ENCODE measurements at places on chromosomes 1 and 21. TPM values are rescaled to one million over a fixed set of nuclear protein-coding genes. Genes with fewer than 3 reads are reported as not detected.

DNA sequence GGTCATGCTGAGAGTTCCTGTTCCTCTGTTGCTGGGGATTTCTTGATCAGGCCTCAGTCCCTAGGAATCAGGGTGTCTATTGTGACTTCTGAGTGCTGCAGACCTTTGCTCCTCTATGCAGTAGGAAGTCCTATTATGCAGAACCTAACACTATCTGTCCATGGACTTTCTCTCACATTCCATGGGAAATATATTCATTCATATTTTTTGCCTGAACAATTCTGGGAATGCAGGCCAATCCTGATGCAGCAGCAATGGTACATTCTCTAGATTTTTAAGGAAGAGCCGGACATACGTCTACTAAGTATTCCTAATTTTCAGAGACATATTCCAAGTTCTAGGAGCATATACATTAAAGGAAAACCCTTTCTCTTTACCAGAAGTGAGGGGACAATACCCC is 61.1 kb upstream of the C1orf87 start:
- no peak for DNase-seq

GRCh38 chr1:212621043-212621948 is 12.7 kb downstream of the ATF3 start:
- DNase-seq, result no peak

DNA sequence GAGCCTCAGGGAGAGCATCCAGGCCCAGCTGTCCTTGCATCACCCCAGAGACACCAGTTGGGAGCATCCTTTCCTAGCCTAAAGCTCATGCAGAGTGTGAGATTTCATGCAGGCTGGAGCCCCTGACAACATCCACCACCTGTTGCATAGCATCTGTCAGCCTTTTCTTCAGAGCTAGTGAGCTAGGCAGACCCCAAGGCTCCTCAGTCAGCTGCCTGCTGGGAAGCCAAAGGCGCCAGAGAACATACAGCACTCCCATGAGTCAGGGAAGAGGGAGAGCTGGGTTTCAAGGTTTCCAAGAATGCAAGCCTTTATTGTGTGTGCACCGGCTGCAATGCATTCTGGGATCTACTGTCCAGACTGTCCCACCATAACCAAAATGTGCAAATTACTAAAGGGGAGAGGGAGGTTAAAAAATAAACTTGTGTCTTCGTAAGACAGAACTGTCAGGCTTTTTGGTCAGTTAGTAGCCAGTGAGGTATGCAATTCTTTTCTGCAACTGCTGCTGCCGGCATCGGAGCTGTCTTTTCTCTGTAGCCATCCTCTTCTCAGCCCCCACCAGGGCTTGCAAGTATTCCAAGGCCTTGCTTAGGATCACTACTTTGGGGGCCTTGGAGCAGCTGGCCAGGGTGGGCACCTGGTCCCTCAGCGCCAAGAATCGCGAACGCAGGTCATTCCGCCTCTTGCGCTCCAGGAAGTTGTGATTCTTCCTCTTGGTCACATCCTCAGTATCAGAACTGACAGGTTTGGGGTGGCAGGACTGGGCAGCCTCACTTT is 4.6 kb downstream of the MYCL start:
- DNase-seq, result no peak

DNA sequence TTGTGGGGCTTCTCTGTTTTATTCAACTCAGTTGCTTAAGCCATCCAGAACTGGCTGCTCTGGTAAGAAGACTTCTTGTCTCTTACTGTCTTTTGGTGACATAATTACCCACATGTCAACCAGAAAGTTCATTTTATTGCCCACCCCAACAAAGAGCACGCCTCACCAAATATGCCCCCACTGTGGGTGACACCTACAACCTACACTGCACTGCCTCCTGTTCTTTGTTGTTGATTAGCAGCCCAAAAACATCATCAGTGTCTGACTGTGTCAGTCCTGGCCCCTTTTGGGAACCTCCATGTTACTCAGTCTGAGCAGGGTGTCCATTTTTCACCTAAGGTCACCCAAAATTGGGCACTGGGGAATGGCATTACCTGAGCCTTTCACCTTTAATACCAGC is 49.3 kb downstream of the ZNF678 start:
- DNase-seq, result no peak

- no peak for DNase-seq
Observed at GRCh38 chr1:177170756-177171535, at the start of gene BRINP2. Gene BRINP2 (plus strand): TSS chr1:177170958. CDS start chr1:177229877, 58,919 bp downstream.

GRCh38 chr1:151373196-151373595 is 691 bp upstream of the SELENBP1 start:
- no peak for DNase-seq

DNA sequence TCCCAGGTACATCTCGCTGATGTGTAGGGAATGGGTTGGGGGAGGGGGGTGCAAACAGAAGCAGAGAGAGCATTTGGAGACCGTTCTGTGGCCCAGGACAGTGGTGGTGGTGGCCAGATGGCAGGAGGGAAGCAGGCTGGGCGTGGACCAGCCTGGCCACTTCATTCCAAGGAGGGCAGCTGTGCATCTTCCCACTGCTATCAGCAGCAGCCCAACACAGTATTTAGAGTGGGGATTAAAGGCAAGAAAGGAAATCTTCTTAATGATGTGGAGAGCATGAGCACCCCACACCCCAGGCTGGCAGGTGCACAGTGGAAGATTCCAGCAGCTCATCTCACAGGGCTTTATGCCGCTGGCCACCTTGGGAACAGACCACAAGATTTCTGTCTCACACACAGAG is 198.7 kb downstream of the NPHP4 start:
- no peak for DNase-seq

DNA sequence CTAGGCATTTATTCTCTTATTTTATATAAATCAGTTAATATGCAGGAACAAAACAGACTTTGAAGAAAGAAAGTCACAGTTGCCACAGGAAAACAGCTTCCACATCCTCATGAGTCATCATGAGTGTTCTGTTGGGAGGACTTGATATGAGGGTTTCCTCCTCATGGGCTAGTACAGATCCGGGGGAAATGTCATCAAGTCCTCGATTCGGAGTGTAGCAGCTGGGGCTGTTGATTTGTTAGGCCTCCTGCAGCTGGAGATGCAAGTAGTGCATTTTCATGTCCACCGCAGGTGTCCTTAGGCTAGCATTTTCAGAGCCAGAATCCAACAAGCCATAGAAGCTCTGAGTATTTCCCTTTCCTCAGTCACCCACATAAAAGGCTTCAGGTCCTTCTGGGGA is 36.7 kb downstream of the ADAM30 start:
- no peak for DNase-seq

GRCh38 chr1:58975888-58976287 is 192.0 kb upstream of the JUN start:
- DNase-seq, result no peak

DNA sequence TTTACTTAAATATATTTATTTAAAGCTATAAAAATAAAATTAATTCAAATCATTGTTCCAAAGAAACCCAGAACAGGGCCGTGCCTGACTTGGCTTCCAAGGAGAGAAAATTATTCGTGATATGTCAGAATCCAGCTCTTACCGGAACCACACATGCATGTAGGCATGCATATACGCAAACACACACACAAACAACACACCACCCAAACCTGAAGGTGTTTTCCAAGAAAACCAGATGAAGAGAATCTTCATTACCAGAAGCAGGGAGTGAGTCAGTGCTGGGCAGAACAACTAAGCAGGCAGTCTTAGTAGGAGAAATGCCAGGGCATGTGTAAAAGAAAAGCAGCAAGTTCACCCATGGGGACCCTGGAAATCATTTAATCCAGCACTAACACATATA is 432.0 kb upstream of the BEND5 start:
- no peak for DNase-seq

DNA sequence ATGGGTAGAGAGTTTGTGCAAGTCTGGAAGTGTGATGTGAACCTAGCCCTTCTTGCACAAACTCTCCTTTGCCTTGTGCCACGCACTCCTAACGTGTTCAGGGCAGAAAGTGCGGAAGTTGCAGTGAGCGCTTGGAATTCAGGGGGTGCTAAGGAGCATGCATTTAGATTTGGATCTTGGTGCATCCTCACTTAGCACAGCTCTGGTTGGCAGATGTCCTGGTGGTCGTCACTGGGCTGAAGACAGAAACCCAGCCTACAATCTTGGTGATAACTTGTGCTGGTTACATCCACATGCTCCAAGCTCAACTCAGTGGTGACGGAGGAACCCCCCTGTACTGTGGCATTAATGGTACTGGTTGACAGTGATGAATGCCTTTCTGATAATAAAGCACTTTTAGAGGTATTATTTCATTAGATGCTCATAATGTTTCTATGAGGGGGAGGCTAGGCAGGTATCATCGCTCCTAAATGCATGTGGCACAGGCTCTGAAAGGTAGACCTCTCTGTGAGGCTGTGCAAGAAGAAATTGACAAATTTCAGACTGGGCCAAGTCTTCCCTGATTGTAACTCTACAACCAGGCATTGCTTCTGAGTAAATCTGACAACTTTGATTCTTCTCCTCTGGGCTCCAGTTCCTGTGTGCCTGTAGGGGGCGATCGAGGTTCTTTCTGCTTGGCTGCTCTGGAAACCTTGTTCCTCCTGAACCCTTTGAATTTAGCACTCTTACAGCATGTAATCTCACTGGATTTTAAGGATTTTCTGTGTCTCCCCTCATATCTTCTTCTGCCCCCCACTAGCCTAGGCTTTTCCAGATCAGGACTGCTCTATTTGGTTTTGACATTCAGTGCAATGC is 40.6 kb downstream of the MAPKAPK2 start:
- DNase-seq, result peak; percentile 42

DNA sequence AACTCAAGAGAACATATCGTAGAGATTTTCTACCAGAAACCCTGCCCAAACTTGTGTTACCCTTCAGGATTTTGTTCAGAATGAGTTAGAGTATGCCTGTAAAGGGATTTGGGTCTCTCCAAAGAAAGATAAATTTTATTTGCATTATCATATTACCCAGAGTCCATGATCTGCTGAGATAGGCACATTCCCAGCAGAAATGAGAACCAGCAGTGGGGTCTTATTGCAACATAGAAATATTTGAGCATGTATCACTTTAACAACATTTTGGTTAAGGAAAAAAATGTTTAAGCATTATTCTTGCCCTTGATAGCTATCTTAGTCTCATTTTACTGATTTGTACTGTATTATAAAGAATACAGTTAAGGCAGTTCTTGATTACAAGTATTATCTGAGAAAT is 10.6 kb downstream of the VCAM1 start:
- no peak for DNase-seq

DNA sequence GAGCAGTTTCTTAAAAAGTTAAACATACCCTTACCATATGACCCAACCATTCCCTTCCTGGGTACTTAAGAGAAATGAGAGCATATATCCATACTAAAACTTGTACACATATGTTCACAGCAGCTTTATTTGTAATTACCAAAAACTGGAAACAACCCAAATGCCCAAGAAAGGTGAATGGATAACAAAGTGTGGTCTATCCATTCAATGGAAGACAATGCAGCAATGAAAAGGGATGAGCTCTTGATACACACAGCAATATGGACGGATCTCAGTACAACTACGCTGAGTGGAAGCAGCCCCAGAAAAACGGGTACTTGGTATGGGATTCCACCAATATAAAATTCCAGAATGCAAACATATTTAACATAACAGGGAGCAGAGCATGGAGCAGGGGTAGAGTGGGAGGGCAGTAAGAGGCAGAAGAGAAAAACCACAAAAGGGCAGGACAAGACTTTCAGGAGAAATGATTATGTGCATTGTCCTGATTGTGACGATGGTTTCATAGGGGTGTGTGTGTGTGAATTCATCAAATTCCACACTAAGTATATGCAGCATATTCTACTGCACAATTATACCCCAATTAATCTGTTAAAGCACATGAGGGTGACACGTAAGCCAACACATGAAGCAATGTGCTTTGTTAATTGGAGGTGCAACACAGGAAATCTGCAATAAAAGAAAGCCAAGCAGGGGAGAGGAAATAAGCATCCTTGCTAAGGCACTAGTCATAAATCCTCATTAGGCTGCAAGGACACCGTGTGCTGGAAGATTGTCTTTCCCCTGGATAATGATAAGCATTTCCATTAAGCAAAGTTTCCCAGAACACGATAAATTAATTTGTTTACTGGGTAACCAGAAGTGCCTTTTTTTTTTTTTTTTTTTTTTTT is 113.1 kb upstream of the KRTAP19-8 start:
- DNase-seq, result no peak

DNA sequence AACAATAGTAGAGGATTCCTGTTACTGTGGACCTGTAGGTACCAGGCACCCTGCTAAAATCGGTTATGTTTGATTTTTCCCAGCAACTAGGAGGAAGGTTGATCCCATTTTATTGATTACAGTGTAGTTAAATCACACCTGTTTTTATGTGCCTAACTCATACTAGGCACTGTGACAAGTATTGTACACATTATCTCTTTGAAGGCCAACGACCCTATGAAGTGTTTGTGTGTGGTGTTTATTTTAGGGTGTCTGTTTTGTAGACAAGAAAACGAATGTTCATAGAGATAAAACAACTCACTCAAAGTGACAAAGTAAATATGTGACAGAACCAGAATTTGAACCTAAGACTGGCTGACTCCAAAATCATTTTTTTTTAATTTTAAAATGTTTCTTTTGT is 49.5 kb downstream of the FGGY start:
- no peak for DNase-seq

DNA sequence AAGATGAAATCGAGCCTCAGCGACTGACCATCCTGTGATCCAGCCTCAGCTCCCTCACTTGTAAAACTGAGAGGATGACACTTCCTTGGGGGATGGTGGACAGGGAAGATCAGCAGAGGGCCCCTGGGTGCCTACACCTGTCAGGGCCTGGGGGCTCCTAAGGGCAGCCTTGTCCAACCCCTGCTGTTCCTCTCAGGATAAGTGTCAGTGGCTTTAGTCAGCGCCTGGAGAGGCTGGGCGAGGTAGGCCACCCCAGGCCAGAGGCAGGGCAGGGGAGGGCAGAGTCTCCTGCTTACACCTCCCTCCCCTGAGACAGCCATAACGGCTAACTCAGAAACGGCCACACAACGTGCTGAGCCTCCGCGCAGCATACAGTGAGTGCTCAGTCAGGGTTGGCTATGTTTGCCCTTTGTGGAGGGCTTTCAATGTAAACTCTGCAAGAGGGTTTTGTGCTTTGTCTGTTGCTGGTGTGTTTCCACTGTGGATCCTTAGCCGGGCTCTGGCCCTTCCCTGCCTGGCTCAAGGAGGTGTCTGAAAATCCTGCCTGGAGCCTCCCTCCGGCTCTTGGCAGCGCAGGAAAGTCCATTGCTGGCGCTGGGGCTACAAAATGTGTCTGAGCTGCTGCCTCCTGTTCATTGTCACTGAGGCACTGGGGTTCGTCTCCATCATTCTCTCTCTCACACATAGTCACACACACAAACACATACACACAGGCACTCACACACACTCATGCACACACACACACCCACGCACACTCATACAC is 588.4 kb downstream of the PTPRU start:
- DNase-seq, result no peak

- DNase-seq, result no peak
Observed at GRCh38 chr1:197042676-197043341, 24.3 kb downstream of the F13B start.

LCE2B gene
- not detected for polyA plus RNA-seq

FCER1G gene
- 2.7 TPM for polyA plus RNA-seq

EEIG2 gene
- polyA plus RNA-seq, result 0.72 TPM

CELA2B gene
- not detected for polyA plus RNA-seq

DMRTA2 gene
- polyA plus RNA-seq, result not detected

RHOU gene
- polyA plus RNA-seq, result 0.31 TPM

TENT5C gene
- polyA plus RNA-seq, result 0.91 TPM

KCND3 gene
- polyA plus RNA-seq, result 0.05 TPM

Measured in naive thymus-derived CD4-positive, alpha-beta T cell (primary cell).